COLO829 (cell line): ENCODE measurements at places on chromosomes 4 and X.

DNA sequence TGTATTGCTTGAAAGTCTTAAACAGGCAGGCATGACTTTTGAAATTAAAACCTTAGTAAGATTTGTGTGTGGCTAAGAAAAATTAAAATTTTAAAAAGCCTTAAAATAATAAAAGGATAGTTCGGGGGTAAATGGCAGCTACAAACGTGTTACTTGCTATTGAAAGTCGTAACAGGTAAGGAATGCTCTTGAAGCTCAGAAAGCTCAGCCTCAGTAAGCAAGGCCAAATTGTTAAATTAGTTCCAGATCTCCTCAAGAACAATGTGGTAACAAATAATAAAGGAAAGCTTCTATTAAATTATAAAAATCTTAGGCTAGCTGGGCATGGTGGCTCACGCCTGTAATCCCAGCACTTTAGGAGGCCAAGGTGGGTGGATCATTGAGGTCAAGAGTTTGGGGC, 25.5 kb downstream of the PRMT9 start:
- no peak for DNase-seq

DNA sequence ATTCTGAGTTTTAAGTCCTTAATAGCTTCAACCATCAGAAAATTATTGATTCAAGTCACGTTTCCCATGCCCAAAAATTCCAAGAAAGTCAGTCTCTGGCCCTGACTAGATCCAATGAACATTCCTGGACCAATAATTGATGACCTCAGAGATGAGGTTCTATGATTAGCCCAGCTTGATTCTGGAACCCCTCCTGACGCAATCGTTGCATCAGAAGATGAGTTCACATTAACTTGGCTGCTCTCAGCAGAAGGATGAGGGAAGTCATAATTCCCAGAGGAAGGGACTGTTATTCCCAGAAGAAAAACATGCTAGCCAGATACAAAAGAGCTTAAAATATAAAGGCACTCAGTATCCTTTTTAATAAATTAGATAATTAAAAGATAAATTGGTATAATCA, 34.3 kb upstream of the CPEB2 start:
- DNase-seq, result no peak

DNA sequence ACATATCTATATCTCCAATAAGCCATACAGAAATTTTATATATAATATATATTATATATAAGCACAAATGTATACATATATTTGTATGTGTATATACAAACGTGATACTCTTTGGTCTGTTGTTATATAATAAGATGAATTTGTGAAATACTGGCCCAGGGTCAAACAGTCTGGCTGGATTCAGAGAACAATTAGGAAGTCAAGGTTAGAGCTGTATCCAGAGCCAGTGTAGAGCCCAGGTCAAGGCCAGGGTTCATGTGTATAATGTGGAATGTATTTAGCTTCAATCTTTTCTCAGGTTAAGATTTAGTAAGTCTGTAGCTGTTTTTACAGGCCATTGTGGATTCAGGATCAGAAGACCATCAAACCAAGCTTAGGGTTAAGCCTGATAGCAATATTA, 3.8 kb upstream of the ENOX2 start:
- no peak for DNase-seq

DNA sequence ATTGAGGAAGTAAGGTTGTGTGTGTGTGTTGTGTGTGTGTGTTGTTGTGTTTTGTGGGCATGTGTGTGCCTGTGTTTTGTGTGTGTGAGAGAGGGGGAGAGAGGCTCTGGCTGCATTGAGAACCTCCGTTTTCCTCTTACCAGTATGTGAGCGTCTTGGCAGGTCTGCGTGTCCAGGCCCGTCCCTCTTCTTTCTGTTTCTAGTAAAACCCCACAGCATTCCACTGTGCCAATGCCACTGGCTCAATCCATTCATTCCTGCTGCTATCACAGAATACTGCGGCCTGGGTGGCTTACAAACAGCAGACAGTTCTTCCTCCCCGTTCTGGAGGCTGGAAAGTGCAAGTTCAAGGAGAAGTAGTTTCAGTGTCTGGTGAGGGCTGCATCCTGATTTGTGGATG, 15.5 kb upstream of the HTRA3 start:
- DNase-seq, result no peak

GRCh38 chr4:62119195-62119594, 919.1 kb downstream of the ADGRL3 start:
- DNase-seq, result no peak

- no peak for DNase-seq
These were observed 179.4 kb downstream of the DCHS2 start for GRCh38 chr4:154312246-154312645.

- no peak for DNase-seq
These were observed 11.4 kb downstream of the RNF150 start for GRCh38 chr4:141121768-141122454.

DNA sequence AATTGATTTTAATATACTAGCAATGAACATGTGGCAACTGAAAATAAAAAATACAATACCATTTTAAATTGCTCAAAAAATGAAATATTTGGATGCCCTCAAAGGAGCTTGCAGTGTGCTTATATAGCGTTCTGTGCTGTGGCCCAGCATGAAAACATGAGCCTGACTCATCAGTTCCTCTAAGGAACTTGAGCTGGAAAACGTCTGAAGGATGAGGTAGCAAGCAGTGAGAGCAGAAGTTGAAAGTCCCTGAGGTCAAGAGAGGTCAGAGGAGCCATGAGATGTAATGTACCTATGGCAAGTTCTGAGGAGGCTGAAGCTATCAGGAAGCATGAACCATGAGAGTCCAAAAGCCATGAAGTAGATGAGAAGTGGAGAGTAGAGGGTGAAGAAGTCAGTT, 59.7 kb downstream of the HMGB3 start:
- DNase-seq, result no peak

DNA sequence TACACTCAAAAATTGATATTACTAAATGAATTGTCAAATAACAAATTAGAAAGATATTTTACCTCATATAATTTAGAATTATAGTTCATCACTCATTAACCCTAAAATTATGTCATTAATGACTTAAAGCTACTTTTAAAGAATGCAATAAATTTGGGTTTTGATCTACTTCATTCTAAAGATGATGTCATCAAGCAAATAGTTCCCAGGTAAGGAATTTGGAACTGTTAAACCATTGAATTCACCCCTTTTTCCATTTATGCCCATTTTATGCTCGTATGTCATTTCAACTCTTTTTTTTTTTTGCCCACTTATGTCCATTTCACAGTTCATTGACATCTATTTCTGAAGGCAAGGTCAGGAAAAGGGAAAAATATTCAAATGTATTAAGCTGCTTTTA, 135.5 kb downstream of the TLL1 start:
- no peak for DNase-seq

- DNase-seq, result no peak
These were observed 33.5 kb downstream of the PCDH19 start for GRCh38 chrX:100376576-100376975.

DNA sequence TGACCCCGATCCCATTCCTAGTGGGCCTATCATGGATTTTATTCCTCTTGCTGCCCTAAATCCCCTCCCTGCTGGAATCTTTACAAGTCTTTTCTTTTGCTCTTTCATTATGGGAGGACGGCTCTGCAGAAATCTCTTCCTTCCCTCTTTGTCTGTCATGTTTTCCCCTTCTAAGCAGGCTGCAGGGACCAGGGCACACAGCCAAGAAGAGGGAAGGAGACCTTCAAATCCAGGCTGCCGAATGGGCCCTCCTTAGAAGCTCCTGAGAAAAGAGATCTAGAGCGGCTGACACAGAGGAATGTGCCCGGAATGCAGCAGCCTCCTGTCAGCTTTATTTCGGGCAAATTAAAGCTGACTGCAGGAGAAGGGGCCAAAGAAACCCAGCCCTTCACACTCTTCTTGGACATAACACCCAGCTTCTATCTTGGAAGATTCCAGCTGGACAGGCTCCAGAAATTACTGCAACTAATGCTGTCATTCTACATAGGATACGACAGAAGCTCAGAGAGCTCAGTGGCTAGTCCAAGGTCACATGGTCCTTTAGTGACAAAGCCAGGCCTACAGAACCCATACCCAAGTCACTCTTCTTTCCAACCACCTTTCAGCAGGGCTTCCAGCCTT, 187.8 kb upstream of the NHS start:
- no peak for DNase-seq

- DNase-seq, result no peak
These were observed 626.2 kb downstream of the MID1IP1 start for GRCh38 chrX:39427492-39427891.
